Activated CD4-positive, alpha-beta T cell treated with anti-CD3 and anti-CD28 coated beads, Interleukin-2, amount 10 ng/mL, durations not matched to agents 24 days and 14 days (primary cell): ENCODE measurements at places on chromosomes 3 and 15.

GRCh38 chr3:194399874-194400411 is 877 bp upstream of the GP5 start:
- peaks cover 15% of the 10 kb centered on the region for H3K27me3 ChIP-seq
- no peak overlapping the region for H3K4me3 ChIP-seq
- peaks cover 10% of the 10 kb centered on the region for H3K36me3 ChIP-seq

GRCh38 chr3:54772746-54773145 is 155.1 kb downstream of the LRTM1 start:
- no peaks in the 10 kb centered on the region for H3K4me1 ChIP-seq
- H3K4me3 ChIP-seq, result no peak overlapping the region
- peaks cover 2% of the 10 kb centered on the region for H3K27me3 ChIP-seq
- DNase-seq, result no peak
- no peaks in the 10 kb centered on the region for H3K36me3 ChIP-seq

- peak within 1 kb of the TSS; percentile 85 for H3K4me3 ChIP-seq
- DNase-seq, result peak; percentile 98
- H3K27me3 ChIP-seq, result no peaks in the 10 kb centered on the region
- H3K36me3 ChIP-seq, result peaks cover 11% of the 10 kb centered on the region
- H3K27ac ChIP-seq, result peak within 1 kb of the TSS; percentile 96
- peaks cover 23% of the 10 kb centered on the region for H3K4me1 ChIP-seq
Measured at GRCh38 chr3:5122030-5122740, at the start of gene ARL8B. ARL8B (plus strand) TSS chr3:5122292; CDS start chr3:5122466, 174 bp downstream.

DNA sequence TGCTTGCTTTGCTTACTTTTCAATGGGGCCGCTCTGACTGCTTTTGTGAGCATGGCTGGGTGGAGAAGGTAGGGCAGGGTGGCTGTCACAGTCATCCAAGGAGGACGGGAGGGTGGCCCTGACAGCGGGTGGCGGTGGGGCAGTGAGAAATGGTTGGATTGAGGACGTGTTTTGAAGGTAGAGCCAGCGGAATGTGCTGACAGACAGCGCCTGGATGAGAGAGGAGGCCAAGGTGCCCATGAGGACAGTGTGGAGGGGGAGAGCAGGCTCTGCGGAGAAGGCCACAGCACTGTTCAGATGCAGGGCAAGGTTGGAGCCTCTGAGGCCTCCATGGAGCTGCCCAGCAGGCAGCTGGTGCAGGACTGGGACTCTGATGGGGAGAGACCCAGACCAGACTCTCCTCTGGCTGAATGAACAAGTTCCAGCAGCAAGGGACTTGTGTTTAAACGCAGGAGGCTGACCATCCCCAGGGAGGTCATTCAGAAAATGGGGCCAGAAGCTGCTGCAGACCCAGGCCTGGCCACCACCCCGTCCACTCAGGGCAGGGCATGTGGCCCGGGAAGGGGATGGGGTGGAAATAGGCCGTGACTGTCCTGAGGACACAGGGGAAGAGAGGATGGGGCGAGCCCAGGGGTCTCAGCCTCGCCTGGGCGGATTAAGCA is 120.3 kb upstream of the PRR20G start:
- no peaks in the 10 kb centered on the region for H3K36me3 ChIP-seq
- no peak overlapping the region for H3K27ac ChIP-seq
- H3K4me1 ChIP-seq, result no peaks in the 10 kb centered on the region
- DNase-seq, result no peak
- peaks cover 1% of the 10 kb centered on the region for H3K27me3 ChIP-seq

DNA sequence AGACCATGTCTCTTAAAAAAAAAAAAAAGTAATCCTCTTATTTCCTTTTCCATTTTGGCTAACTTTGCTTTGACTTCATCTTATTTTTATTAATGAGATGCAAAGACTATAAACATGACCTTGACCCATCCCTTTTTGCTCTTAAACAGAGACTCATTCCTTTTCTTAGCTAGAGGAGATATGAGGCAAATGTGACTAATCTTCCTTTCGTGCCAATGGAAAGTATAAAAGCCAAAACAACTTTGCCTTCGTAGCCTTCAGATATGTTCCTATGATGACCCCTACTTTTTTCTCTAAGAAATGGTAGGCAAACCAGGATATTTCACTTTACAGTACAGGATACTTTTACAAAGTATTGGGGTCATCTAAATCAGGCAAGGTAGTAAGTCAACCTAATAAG is 36.9 kb upstream of the GOLGB1 start:
- DNase-seq, result no peak
- H3K36me3 ChIP-seq, result peaks cover 69% of the 10 kb centered on the region
- H3K27ac ChIP-seq, result no peak overlapping the region
- H3K4me1 ChIP-seq, result no peaks in the 10 kb centered on the region
- H3K27me3 ChIP-seq, result no peaks in the 10 kb centered on the region
- H3K4me3 ChIP-seq, result no peak overlapping the region

DNA sequence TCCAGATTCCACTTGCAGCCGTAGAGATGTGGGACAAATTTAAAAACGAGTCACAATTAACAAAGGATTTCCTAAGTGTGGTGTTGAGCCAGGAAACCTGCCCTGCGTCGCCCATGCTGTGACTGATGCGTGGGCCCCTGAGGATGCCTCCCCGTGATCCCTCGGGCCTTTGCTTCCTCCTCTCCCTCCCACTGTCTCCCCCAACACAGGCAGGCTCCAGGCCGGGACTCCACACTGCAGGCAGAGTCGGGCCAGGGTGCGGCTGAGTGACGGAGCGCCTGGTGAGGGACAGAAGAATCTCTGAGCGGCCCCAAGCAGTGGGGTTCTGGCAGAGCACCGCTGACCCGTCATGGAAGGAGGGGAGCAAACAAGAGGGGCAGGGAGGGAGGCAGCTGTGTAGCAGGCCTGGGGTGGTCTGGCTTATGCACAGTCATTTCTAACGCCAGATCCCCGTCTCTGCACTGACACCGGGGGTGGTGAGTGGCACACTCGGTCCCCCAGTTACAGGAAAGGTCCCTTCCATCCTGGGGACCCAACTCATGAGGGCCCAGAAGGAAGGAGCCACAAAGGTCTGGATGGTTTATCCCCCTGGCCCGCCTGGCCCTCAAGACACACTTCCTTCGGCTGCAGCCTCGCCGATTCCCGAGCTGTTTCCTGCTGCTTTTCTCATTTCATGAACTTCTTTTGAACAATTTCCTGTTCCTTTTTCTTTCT is 91.0 kb downstream of the XXYLT1 start:
- H3K4me1 ChIP-seq, result peaks cover 26% of the 10 kb centered on the region
- H3K27ac ChIP-seq, result no peak overlapping the region
- DNase-seq, result no peak
- no peaks in the 10 kb centered on the region for H3K27me3 ChIP-seq
- peaks cover 2% of the 10 kb centered on the region for H3K36me3 ChIP-seq

- peak; percentile 77 for DNase-seq
- H3K36me3 ChIP-seq, result peaks cover 15% of the 10 kb centered on the region
- no peak overlapping the region for H3K27ac ChIP-seq
- no peak overlapping the region for H3K4me3 ChIP-seq
- no peaks in the 10 kb centered on the region for H3K27me3 ChIP-seq
- H3K4me1 ChIP-seq, result peaks cover 7% of the 10 kb centered on the region
Measured at GRCh38 chr3:122356402-122356801, 26.6 kb downstream of the MIX23 start.

DNA sequence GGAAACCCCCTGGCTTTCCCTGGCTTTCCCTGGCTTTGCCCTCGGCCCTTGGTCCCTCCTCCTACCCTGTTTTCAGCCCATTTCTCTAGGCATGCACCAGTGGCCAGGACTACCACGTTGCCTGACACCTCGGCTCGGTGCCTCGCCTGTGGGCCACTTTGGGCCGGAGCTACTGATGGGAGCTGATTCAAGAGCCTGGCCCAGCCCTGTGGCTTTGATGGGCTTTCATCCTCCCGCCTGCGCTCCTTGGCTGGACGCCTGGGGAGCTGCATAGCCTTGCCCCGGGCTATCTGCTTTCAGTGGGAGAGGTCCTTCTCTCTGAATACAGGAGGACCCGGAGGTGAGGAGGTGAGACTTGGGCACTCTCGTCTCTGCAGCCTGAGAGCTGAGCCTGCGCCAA is 192.7 kb upstream of the HES1 start:
- H3K4me1 ChIP-seq, result no peaks in the 10 kb centered on the region
- DNase-seq, result no peak
- peaks cover 29% of the 10 kb centered on the region for H3K27me3 ChIP-seq
- no peaks in the 10 kb centered on the region for H3K36me3 ChIP-seq

- H3K27me3 ChIP-seq, result no peaks in the 10 kb centered on the region
- peaks cover 2% of the 10 kb centered on the region for H3K4me1 ChIP-seq
- DNase-seq, result no peak
- no peak overlapping the region for H3K4me3 ChIP-seq
Measured at GRCh38 chr3:66348704-66349103, 127.9 kb downstream of the SLC25A26 start.

GRCh38 chr3:49352890-49353421 is 5.2 kb downstream of the GPX1 start:
- no peak for DNase-seq
- H3K27me3 ChIP-seq, result no peaks in the 10 kb centered on the region
- H3K4me3 ChIP-seq, result no peak overlapping the region
- peaks cover 25% of the 10 kb centered on the region for H3K36me3 ChIP-seq

DNA sequence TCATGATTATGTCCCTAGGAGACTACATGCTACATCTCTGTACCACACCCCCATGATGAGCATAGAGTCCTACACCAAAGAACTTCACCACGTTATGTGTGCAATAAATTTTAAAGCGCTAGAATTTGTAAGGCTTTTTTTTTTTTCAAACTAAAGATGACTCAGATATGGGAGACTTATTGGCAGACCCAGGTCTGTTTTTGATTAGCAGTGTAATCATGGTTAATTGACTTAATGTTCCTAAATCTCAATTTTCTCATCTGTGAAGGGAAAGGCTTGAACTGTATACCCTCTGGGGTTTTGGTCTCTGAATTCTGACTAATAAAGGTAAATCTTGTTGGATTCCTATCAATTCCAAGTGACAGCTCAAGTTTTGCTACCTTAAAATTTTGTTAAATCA is 26.4 kb downstream of the ABI3BP start:
- no peak for DNase-seq
- H3K27me3 ChIP-seq, result no peaks in the 10 kb centered on the region
- H3K27ac ChIP-seq, result no peak overlapping the region
- no peaks in the 10 kb centered on the region for H3K36me3 ChIP-seq

GRCh38 chr3:84974347-84974746 is 15.6 kb downstream of the CADM2 start:
- no peaks in the 10 kb centered on the region for H3K36me3 ChIP-seq
- no peak overlapping the region for H3K4me3 ChIP-seq
- no peaks in the 10 kb centered on the region for H3K4me1 ChIP-seq
- H3K27me3 ChIP-seq, result no peaks in the 10 kb centered on the region
- no peak overlapping the region for H3K27ac ChIP-seq

GRCh38 chr3:114060906-114061655 is 4.5 kb downstream of the QTRT2 start:
- peak overlapping the region; percentile 39 for H3K27ac ChIP-seq
- H3K36me3 ChIP-seq, result peaks cover 28% of the 10 kb centered on the region
- H3K4me3 ChIP-seq, result no peak overlapping the region
- peaks cover 30% of the 10 kb centered on the region for H3K4me1 ChIP-seq
- peaks cover 2% of the 10 kb centered on the region for H3K27me3 ChIP-seq

DNA sequence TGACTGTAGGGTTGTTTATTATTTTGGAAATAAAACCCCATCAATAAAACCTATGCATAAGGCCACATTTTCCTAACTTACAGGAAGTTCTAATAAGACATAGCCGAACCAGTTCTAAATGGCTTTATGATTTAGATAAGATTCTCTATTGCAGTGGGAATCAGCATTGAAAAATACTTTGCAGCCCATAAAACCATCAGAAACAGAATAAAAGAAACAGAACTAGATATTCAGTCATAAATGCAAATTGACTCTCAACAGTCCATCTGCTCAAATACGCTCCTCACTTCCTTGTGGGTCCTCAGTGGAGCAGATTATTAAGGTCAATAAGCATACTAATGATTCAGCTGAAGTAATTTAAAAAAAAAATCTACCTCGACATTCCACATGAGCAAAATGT is 8.8 kb downstream of the SATB1 start:
- peak overlapping the region; percentile 82 for H3K27ac ChIP-seq
- H3K4me3 ChIP-seq, result peak overlapping the region; percentile 83
- H3K27me3 ChIP-seq, result no peaks in the 10 kb centered on the region
- DNase-seq, result no peak
- H3K4me1 ChIP-seq, result peaks cover 78% of the 10 kb centered on the region

GRCh38 chr3:160395297-160395696 is 3.7 kb downstream of the IFT80 start:
- no peak for DNase-seq
- no peak overlapping the region for H3K27ac ChIP-seq
- H3K27me3 ChIP-seq, result peaks cover 4% of the 10 kb centered on the region

DNA sequence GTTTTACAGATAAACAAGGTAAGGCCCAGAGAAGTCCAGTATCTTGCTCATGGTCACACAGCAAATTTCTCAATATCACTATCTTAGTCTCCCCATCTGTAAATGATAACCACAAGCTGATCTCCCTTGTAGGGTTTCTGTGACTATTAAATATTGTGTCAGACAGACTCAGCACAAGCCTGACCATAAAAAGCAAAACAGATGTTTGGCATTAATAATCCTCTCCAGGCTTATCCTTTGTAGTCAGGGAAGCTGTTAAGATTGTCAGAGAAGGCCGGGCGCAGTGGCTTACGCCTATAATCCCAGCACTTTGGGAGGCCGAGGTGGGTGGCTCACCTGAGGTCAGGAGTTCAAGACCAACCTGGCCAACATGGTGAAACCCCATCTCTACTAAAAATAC is 173.2 kb upstream of the PRICKLE2 start:
- no peak overlapping the region for H3K27ac ChIP-seq
- no peak for DNase-seq
- no peaks in the 10 kb centered on the region for H3K27me3 ChIP-seq
- H3K4me3 ChIP-seq, result no peak overlapping the region

GRCh38 chr3:179760944-179761343 is 108.1 kb downstream of the USP13 start:
- no peak overlapping the region for H3K27ac ChIP-seq
- DNase-seq, result no peak
- H3K36me3 ChIP-seq, result peaks cover 6% of the 10 kb centered on the region
- no peaks in the 10 kb centered on the region for H3K27me3 ChIP-seq
- H3K4me1 ChIP-seq, result no peaks in the 10 kb centered on the region

- H3K27ac ChIP-seq, result no peak overlapping the region
- peaks cover 33% of the 10 kb centered on the region for H3K27me3 ChIP-seq
- DNase-seq, result no peak
- no peak overlapping the region for H3K4me3 ChIP-seq
Measured at GRCh38 chr3:193836511-193836910, 243.5 kb downstream of the OPA1 start.

DNA sequence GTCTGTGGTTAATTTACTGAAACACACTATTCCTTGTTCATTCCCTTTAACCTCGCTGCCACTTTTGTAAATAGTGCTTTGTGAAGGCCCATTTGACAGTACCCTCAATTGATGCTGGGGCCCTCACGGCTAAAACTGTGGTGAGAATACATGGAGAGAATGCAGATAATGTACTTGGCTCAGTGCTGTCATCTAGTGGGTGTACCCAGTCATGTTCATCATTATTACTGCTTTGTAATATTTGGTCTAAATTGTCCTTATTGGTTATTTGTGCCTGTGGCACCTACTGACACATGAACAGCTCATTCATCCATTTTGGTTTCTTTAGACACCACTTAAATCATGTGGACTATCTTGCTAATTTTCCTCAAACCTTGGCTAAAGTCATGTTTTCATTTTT is 543.6 kb downstream of the EDEM1 start:
- no peaks in the 10 kb centered on the region for H3K27me3 ChIP-seq
- H3K36me3 ChIP-seq, result no peaks in the 10 kb centered on the region
- no peaks in the 10 kb centered on the region for H3K4me1 ChIP-seq
- no peak overlapping the region for H3K4me3 ChIP-seq

GRCh38 chr3:25292595-25292994 is 135.5 kb upstream of the RARB start:
- no peaks in the 10 kb centered on the region for H3K4me1 ChIP-seq
- no peak for DNase-seq
- no peak overlapping the region for H3K4me3 ChIP-seq
- no peaks in the 10 kb centered on the region for H3K27me3 ChIP-seq
